ENCODE measurements at places on chromosomes 3 and 15. TPM values are rescaled to one million over a fixed set of nuclear protein-coding genes. Genes with fewer than 3 reads are reported as not detected.

Gene ABHD14A
- 10.2 TPM for total RNA-seq

Gene PCLAF
- 180 TPM for total RNA-seq

Gene GYG1
- total RNA-seq: 39.0 TPM

Gene SEMA3F
- total RNA-seq: 3.5 TPM

Gene FRMD4B
- 1.2 TPM for total RNA-seq

DNA sequence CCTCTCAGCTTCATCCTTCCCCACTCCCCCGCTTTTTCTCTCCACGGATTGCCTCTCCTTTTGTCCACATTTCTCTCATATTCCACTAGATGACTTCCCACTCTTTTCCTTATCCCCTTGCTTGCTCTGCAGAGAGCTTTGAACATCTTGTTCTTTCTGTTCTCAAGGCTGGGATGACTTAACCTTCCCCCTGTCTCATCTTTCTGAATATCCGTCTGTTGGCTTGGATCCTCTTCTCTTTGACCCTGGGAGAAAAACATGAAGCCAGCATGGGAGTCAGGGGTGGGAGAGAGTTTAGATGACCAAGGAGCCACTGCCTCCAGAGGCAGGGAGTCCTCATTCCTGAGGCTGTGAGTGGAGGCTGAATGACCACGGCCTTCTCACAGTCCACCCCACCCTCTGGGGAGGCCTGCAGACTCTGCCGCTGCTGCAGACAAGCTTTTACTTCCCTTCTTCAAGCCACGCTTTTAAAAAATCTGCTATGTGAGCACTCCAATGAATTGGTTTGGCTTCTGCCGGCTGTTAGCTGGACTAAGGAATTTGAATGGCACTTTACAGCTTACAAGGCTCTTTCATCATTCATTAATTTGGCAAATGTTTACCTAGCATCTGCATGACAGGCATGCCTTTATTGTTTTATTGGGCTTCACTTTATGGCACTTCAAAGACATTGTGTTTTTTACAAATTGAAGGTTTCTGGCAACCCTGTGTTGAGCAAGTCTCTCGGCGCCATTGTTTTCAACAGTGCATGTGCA is 111.6 kb upstream of the SLC6A6 start:
- DNase-seq: no peak

DNA sequence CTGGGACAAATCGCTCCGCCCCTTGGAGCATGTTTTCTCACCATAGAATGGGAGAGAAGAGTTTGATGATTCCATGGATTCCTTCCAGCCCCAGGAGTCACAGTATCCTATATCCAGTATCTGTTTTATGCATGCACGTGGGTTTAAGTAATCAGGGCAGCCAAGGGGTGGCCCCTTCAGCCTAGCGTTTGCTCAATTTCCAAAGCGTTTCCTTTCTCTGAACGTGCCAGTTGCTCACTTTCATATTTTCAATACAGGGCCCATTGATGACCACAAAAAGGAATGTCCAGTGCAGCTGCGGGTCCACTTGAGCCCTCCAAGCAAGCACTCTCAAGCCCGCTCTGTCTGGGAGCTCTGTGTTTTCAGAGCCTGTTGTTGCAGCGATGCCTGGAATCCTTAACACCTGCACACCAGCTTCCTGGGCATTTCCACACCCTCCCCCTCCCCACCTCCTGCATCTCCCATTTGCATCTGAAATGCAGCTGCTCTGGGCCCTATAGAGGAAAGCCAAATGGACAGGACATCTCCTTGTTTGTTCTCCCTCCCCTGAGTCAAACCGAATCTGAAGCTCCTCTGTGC is 164.3 kb upstream of the LPP start:
- no peak for DNase-seq

DNA sequence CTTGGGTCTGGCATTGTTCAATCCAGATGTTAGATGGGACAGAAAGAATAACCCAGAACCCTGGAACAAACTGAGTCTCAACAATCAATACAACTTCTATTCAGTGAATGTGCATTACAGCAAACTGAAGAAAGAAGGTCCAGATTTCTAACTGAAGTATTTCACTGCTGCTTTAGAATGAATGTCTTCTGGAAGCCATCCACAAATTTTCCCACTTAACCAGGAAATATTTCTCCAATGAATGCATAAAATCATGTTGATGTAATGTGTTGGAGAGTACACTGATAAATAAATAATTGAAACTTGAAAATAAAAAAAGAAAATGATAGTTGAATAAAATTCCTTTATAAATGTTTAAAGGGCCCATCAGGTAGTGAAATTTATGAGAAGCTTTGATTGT is 658.6 kb downstream of the ZBBX start:
- no peak for DNase-seq

DNA sequence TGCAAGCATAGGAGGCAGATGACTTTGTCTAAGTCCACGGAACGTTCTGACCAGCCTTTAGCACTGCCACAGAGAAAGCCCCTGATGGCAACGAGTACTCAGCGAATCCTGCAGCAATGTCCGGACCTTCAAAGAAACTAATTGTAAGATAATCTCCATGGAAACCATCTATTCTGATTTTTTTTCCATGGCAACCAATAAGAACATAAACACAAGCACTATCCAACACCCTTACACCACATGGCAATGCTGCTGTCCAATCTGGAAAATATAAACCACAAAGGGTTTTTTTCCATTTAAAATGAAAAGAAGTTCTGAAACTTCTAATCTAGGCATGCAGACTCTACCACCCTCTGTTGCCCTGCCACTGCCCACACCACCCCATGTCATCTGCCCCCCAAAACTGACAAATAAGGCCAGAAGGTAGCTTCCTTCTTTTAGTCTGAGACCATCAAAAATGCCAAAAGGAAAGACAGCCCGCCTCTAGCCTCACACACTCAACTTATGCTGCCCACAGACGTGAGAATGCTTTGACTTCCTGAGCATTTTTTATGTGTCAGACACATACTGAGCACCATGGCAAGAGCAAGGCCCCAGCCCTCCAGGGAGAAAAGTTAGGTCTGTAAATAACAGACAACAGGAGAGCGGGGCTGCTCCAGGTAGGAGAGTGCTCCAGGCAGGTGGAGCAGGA is 44.5 kb downstream of the POC1A start:
- no peak for DNase-seq

DNA sequence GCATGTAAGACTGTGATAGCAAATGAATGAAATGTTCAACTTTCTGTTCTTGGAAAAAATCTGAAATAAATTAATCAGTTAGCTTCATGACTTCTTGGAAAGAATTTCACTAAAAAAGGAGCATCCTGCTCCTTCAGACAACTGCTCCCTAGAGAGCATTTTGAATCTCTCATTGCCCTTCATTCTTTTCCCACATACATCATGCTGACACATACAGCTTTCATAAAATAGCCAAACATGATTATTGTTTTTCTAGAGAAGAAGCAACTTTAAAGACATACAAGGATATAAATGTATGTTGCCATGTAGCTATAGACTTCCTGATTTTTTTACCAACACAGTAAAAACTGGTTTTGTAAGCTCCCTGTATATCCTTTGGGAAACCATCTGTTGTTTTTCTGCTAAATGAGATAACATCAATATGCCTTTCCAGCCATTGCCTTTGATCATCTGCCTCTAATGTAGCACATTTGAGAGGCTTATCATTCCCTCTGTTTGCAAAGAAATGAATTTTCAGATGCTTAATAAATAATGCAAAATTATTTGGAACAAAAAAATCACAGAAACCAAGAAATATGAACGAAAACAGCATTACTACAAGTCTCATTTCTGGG is 248.2 kb upstream of the GPR149 start:
- no peak for DNase-seq

DNA sequence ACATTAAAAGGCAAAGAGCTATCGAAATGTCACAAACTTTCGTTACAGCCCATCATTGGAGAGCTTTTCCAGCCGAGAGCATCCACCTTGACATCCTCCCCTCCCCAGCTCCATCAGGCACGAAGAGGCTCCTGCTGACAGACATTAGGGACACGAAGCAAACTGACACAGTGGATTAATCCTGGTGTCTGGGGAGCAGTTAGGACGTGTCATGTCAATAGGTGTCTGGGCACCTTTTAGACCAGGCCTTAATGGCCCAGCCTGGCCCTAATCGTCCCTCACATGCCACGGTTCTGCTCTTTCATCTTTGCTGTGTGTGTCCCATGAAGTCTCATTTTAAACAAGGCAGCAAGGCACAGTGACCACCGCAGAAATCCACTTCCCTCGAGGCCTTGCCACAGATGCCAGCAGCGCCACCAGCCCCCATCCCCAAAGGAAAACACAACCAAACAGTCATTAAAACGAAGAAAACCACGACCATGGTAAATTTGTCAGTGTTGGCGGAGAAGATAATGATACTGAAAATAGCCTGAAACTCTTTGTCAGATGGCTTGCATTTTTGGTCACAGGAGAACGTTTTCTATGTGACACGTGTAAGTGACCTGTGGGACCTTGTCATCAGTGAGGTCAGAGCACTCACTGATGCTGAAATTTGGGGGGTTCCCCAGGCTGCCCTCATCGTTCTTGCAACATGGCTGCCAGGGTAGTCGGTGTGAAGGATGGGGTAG is 16.3 kb upstream of the PCSK6 start:
- DNase-seq: no peak

DNA sequence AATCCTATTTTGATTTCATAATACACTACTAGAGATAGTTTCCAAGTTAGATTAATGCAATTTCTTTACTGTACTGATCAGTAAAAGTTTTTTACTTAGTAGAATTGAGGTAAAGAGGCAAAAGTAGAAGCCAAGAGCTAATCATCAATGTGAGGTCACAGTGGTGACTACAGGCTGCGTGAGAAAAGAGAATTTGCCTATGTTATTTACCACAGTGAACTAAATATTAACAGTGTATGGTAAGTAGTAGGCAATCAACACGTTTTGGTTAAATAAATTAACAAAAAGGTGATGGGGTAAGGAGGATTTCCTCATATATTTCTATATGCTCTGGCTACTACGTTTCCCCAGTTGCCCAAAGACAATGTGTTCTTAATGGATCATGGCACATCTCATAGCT is 202.2 kb upstream of the CMC1 start:
- DNase-seq: no peak

DNA sequence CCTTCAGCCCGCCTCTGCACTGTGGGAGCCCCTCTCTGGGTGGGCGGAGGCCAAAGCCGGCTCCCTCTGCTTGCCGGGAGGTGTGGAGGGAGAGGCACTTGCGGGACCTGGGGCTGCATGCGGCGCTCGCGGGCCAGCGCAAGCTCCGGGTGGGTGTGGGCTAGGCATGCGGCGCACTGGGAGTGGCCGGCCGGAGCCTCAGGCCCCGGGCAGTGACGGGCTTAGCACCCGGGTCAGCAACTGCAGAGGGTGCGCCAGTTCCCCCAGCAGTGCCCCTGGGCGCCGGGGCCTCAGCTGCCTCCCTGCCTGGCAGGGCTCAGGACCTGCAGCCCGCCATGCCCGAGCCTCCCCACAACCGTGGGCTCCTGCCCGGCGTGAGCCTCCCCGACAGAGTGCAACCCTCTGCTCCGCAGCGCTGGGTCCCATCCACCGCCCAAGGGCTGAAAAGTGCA is 98.9 kb upstream of the POU1F1 start:
- no peak for DNase-seq

DNA sequence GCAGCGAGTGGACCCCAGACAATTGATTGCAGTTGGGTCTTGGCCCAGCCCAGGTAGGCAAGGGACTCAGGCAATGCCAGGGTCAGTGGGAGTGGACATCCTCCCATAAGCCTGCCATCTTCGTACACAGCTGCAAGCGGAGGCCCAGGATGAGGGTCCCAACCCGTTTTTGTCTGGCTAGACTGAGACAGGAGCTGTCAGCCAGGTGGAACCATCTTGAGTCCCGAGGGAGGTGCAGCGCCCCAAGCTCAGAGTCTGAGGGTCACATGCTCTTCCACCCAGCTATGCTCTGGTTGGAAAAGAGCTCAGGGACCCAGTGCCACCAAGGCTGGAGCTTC is 22.6 kb upstream of the IP6K2 start:
- DNase-seq: no peak

GRCh38 chr3:43096761-43097160 is 9.1 kb downstream of the POMGNT2 start:
- no peak for DNase-seq

- peak; percentile 98 for DNase-seq
These were observed 44.7 kb downstream of the FAM43A start for GRCh38 chr3:194730365-194730764.

GRCh38 chr3:87410110-87410509 is 133.7 kb upstream of the POU1F1 start:
- peak; percentile 38 for DNase-seq

- no peak for DNase-seq
These were observed 453.0 kb upstream of the DPH6 start for GRCh38 chr15:35998663-35999602.

Data from A172 (cell line).